ENCODE measurements at places on chromosomes 1 and 21.
A peak's percentile ranks its signal among the peaks of the same experiment; 100 is the strongest.

DNA sequence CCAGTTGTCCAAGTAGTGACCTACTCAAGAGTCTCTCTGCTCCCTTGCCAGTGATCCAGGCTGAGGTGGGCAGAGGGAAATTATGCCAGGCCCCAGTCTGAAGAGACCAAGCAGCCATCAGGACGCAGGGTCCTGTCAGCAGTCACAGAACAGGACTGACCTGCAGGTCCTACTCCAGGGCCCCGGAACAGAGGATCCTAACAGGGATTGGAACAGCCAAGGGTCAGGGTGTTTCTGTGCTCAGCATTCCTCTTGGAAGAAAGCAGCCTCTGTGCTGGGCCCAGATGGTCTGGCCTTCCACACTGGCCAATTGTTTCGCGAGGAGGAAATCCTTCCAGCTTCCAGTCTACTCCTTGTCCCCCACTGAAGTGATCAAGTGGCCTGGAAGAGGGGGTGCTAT, 41.6 kb upstream of the USP1 start:
- no peak for DNase-seq

GRCh38 chr1:26164036-26164860, 4.5 kb downstream of the C1orf232 start:
- no peak for DNase-seq

GRCh38 chr1:7493711-7494454, 277.2 kb upstream of the VAMP3 start:
- no peak for DNase-seq

- DNase-seq: no peak
Observed at GRCh38 chr1:111903871-111904449, 85.5 kb downstream of the KCND3 start.

- DNase-seq: peak; percentile 36
Observed at GRCh38 chr1:178501705-178502329, 5.1 kb upstream of the CLEC20A start.

DNA sequence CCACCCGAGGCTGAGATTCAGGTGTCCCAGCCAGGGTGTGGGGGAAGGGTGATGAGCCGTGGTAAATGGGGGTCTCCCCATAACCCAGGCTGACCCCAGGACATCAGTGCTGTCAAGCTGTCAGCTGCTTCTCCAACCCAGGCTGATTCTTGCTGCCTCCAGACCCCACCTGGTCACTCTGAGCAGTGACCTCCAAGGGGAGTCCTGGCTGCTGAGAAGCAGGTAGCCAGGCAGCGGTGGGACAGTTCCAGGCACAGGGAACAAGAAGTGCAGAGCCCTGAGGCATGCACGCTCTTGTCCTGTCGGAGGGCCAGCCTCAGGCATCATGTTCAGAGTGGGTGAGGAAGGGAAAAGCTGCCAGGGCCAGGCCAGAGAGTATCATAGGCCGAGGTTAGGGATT, 1.1 kb downstream of the ESPN start:
- no peak for DNase-seq

DNA sequence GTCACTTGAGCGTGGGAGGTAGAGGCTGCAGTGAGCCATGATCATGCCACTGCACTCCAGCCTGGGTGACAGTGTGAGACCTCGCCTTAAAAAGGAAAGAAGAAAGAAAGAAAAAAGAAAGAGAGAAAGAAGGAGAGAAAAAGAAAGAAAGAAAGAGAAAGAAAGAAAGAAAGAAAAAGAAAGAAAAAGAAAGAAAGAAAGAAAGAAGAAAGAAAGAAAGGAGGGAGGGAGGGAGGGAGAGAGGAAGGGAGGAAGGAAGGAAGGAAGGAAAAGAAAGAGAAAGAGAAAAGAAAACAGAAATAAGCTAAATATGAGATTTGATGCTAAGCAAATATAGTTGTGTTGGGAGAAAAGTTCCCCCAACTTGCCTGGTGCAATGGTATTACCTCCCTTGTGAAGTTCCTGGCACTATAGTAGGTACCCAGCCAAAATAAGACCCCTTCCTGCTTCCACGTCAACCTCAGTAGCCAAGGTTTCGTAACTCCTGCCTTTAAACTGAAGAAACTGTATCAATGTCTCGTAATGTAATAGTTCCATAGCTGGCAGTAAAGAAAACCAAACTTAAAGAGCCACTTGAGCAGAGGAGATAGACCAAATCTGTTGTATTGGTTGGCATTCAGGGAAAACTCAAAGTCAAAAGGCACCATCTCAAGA, 88.1 kb upstream of the HNRNPU start:
- no peak for DNase-seq
